ENCODE measurements at places on chromosomes 11 and 22.

DNA sequence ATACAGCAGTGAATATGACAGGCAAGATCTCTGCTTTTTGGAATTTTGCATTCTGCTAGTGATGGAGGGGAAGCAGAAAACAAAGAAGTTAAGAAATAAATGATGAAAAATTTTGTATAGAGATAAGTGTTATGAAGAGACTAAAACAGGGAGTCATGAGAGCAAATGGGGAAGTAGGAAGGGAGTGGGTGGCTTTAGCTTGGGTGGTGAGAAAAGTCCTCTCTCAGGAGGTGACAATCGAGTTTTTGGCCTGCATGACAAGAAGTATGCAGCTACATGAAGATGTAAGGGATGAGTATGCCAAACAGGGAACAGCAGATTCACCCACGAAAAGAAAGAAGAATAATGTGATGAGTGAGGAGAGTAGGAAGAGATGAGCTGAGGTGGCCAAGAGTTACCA lies 80.7 kb upstream of the MPPED2 start:
- no peak for DNase-seq

- DNase-seq: no peak
Observed at GRCh38 chr11:27031754-27032153, 8.9 kb upstream of the BBOX1 start.

- no peak for DNase-seq
Observed at GRCh38 chr11:93219440-93219839, 21.6 kb upstream of the SLC36A4 start.

DNA sequence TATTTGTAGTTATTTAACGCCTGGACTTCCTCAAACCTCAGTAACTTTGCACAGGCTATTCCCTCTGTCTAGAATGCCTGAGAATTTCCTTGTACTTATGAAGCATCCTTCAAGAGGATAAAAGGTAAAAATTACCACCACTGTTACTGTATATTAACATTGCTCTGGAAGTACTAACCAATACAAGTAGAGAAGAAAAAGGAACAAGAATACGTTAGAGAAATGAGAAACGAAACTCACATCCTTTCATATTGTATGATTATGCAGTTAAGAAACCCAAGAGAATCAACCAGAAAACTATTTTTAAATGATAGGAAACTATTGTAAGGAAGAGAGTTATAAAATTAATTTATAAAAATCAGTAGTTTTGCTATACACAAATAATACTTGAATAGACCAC lies 48.2 kb upstream of the OR5P2 start:
- no peak for DNase-seq

GRCh38 chr11:75667831-75668450 lies 897 bp downstream of the MAP6 start:
- DNase-seq: no peak

- DNase-seq: peak; percentile 34
Observed at GRCh38 chr11:45110562-45110961, 35.9 kb upstream of the PRDM11 start.

DNA sequence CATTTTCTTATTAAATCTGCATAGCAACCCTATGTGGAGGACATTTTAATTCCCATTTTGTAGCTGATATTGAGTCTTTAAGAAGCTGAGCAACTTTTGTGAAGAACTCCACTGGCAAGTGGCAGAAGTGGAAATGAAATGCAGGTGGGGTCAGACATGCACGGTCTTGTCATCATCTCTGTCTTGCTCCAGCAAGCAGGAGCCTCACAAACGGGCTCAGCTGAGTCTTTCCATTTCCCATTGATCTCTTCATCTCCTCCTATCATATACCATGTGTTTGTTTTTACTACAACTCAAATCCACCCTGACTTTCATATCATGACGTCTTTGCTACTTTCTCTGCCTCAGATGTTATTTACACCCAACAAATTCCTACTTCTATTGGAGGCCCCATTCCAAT lies 97.9 kb upstream of the TENM4 start:
- no peak for DNase-seq

GRCh38 chr11:131888230-131888855 lies 517.9 kb downstream of the NTM start:
- DNase-seq: peak; percentile 85

DNA sequence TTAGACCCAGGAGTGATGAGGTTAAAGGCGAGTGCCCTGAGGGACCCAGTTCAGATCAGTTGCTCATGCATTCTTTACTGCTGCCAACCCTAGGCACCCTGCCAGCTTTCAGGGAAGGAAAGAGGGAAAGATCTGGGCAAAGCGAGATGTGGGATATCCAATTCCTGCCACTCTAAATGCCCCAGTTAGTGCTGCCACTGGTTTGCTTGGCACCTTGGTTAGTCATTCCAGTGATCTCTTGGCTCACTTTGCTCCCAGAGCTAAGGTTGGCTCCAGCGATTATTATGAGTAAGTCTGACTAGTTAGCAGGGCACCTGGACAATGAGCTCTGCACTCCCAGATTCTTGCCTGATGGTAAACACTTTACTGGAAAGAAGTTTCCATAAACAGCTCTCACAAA lies 85.0 kb downstream of the INSC start:
- DNase-seq: no peak

GRCh38 chr22:36425977-36426523 lies 38.3 kb upstream of the MYH9 start:
- no peak for DNase-seq

GRCh38 chr11:120123946-120124345 lies 14.0 kb downstream of the TRIM29 start:
- no peak for DNase-seq

DNA sequence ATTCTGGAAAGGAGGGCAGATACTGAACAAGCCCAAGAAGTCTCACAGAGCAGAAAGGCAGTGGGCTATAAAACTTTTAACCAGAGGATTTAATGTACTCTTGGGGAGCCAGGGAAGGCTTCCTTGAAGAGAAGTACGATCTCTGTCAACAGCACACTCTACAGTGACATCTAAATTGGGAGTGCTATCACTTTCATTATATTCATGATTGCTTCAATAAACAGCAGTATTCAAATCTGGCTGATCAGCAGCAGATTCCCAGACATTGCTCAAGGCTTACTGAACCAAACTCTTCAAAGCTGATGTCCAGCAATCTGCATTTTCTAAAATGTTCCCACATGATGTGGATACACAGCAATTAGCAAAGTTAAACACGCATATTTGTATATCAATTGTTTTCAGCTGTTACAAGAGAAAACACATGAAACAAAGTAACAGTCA lies 44.2 kb downstream of the SYTL2 start:
- no peak for DNase-seq

- no peak for DNase-seq
Observed at GRCh38 chr11:70913715-70914231, 338.6 kb downstream of the SHANK2 start.

DNA sequence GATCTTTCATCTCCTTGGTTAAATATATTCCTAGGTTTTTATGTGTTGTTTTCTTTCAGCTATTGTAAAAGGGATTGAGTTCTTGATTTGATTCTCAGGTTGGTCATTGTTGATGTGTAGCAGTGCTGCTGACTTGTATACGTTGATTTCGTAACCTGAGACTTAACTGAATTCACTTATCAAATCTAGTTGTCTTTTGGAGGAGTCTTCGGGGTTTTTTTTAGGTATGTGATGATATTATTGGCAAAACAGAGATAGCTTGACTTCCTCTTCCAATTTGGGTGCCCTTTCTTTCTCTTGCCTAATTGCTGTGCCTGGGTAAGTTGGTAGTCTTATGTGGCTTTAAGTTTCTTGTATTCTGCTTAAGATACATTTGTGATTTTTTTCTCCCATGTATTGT lies 52.8 kb downstream of the CBL start:
- no peak for DNase-seq

DNA sequence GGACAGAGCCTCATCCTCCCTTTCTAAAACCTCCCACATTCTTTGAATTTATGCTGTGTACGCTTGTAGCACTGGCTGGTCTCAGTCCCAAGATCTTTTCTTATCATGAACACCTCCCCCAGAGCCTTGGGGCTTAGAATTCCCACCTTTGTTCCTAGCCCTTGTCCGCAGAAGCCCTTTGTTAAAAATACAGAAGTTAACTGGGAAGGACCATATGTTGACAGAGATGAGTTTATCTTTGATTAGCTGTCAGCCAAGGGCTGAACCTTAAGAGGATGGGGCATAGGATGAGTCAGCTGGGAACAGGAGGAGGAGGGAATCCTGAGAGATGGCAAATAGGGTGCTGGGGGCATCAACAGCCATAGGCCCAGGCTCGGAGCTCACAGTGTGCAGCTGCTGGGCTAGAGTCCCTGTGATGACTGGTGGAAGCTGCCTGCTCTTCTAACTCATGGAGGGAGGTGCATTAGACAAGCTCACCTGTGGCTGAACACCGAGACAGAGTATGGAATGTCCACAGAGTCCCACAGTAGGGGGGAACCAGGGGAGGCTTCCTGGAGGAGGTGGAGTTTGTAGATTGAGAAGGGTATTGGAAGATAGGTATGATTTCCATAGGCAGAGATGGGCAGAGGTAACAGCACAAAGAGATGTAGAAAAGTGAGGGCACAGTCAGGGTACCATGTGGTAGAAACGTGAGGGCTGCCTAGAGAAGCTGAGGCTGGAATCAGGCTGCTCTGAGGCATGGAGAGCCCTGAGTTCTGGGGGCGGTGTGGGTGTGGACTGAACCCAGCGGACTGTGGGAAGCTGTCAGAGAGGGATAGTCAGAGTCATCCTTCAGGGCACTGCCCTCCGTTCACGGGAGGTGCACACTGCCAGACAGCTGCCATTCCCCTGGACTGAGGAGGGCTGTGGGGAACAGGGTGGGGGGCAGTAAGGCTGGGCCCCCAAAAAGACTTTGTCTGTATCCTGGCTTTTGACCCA lies 9.9 kb downstream of the MICAL2 start:
- no peak for DNase-seq

DNA sequence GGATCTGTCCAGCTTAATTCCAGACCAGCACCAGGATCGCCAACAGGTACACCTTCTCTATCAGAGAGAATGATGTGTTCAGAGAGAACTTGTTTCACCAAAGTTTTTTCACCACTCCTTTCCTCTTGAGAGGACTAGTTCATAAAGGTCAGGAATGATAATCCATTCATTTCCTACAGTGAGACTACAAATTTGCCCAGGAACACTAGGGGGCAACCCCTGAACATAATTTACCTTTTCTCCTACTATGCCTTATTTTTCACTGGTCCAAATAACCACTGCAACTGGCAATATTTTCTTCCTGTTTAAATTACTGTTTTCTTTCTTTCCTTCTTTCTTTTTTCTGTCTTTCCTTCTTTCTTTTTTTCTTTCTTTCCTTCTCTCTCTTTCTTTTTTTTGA lies 22.5 kb downstream of the CAVIN3 start:
- no peak for DNase-seq

DNA sequence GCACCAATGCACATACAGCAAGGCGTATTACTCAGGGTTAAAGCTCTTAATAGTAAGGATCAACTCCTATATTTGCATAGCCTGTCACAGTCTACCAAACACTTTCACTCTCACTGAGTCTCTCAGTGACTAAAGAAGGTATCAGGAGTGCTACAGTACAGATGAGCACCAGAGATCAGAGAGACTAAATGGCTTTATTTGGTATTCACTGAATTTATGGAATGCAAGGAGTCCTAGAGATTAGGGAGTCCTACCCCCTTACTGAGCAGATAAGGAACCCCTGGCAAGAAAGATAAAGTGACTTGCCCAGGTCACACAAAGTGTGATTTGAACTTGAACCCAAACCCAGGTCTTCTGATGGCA lies 396.4 kb upstream of the CCDC90B start:
- DNase-seq: no peak

DNA sequence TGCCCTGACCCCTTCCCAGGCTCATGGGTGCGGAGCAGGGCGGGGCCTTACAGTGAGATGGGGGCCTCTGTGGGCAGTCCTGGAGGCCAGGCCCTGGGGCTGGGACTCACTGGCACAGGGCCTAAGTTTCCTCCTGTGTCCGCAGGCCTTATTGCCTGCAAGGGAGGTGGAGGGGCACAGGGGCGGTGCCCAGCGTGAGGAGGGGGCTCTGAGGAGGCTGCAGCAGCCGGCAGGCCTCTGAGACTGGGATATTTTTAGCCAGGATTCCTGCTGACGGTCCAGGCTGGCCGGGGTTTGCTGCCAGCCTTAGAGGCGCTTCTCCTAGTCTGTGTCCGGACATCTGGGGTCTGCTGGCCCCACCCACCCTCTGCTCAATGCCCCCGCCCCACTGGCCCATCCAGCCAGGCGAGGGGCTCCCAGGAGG lies 5.7 kb upstream of the RTN4R start:
- no peak for DNase-seq

DNA sequence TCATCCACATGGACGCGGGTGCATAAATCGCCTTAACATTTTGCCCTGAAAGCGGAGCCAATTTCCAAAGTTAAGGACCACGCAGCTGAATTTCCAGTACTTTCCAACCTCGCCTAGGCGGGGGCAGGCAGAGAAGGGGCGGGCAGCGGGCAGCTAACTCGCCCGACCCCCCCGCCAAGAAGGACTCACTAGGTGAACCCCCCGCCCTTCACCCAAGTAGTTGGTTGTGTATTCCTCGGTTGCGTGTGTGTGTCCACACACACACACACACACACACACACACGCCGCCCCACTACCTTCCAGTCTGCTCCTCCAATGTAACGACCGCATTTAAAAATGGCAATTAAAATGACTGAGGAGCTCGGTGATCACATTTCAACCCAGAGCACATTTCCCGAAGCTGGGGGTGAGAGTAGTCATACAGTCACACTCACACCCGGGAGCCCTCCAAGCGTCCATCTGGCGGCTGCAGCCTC lies 1.4 kb downstream of the TENM4 start:
- no peak for DNase-seq

DNA sequence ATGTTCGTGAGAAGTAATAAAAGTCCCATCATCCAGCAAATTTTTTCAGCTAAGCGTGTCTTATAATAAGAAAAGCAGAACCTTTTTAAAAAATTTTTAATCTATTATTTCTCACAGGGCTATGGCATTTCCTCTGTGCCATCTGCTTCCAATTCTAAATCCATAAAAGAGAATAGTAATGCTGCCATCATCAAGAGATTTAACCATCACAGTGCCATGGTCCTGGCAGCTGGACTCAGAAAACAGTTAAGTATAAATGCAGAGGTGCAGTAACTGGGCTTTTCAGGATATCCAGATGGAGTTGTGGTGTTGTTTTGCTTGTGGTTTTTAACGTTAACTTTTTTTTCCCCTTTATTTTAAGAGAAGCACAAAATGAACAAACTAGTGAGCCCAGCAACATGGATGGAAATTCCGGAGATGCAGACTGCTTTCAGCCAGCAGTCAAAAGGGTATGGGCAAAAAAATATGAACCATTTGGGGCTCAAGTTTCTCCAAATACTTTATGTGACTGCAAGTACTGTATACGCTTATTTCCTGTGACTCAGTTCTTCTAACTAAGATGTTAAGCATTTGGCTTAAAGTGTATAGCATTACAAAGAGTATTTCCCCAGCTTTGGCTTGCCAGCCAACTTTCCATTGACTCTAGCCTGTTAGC lies 25.2 kb downstream of the GTF2H1 start:
- DNase-seq: peak; percentile 61

- no peak for DNase-seq
Observed at GRCh38 chr11:1129611-1130160, 28.1 kb upstream of the MUC5AC start.
